Activated CD8-positive, alpha-beta memory T cell treated with anti-CD3 and anti-CD28 coated beads for 48 hours (primary cell): ENCODE measurements at places on chromosomes 11 and 22.

DNA sequence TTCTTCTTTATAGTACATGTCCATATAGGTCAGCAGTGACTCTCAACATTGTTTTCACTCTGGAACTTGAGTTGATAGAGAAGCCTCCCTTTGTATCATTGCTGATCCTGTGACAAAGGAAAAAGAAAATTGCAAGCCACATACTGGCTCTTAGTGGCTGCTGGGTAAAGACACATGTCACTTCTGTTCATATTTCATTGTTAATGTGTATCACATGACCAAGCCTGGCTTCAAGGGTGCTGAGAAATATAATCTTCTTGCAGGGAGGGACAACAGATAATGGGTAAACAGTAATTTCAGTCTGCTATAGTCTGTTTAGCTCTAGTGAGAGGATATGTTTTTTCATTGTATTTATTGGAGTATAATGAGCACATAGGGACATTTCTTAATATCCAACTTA is 173.3 kb downstream of the PGR start:
- DNase-seq = no peak

GRCh38 chr11:35003658-35004057 is 87.2 kb downstream of the PDHX start:
- no peak for DNase-seq

DNA sequence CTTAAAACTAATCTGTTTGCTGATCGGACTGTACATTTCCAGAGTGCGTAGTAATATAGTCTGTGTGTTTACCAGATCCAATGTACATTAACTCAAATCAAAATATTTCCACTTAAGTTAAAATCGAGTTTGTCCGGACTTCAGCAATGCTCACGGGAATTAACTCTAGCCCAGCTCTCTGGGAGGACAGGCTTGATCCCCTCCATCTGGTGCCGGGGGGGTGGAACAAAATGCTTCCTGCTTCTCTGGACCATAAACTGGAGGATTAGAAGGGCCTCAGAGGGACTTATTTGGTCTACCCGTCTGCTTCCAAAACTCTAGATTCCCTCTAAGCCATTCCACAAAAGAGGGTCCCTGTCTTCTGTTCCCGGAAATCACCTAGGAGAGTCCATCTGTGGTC is 511.2 kb downstream of the BUD13 start:
- DNase-seq = no peak

- DNase-seq = no peak
Observed at GRCh38 chr11:122158171-122158570, 42.2 kb upstream of the BLID start.

DNA sequence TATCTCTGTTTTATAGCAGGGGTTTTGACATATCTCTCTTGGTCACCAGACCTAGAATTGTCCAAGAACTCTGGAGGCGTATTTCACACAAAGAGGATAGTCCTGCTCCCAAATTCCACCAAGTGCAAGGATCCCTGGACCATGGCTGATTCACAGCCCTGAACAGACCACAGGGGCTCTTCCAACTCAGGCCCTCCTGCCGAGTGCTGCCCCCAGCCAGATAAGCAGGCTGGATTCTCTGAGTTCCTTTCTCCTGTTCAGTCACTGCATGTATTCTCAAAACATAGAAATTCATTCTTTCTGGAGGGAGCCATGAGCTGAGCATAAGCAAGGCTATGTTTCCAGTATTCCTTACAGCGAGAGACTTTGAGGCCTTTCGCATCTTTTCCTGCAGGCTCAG is 13.4 kb upstream of the PLEKHB1 start:
- DNase-seq = no peak

DNA sequence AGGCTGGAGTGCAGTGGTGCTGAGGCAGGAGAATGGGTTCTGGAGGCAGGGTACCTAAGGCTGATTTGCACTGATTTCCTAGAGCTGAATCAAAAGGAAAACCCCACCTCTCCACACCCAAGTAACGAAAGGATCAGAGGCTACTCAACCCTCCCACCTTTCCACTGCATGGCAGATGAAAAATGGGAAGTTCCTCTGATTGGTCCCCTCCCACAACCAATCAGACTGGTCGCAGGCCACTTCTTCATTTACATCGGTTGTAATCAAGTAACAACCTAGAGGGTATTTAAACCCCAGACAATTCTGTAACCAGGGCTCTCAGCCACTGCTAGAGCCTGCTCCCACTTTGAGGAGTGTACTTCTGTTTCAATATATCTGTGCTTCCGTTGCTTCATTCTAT is 18.6 kb upstream of the PARVB start:
- no peak for DNase-seq
